ACHN (cell line): ENCODE measurements at places on chromosomes 5 and 9.
A peak's percentile ranks its signal among the peaks of the same experiment; 100 is the strongest.

DNA sequence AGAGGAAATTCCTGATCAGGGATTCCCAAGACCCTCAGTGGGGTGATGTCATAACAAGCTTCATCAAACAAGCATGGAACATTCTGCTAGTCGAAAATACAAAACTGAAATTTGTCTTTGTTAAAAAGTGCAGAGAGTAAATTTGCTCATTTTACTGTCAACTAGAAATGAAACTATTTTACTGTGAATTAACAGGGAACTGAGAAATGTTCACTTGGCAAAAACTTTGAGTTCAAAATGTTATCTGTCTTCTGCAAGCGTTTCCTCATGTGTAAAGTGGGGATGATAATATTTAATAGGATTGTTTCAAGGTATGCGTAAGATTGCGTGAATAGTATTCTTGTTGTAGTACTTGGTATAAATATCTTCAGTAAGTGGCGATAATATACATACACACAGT, 45.4 kb downstream of the ALDH1A1 start:
- DNase-seq, result no peak

DNA sequence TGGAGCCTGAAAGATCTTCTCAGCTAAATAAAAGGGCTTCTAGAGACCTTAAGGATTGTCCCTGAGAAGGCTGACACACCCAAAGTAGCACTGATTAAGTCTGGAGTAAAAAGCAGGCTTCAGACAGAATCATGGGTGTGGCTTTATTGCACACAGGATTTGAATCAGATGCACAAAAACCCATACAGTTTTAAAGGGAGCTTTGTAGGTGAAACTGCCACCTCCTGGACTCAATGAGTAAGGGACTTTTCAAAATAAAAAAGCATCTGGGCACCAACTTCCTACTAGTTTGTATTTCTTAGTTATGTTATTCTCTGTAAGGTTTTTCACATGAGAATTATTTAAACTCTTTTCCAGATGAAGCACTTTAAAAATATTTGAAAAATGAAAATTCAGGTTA, 129.4 kb downstream of the EDIL3 start:
- peak; percentile 41 for DNase-seq

GRCh38 chr5:99765011-99765410, 770.2 kb upstream of the FAM174A start:
- no peak for DNase-seq

- no peak for DNase-seq
Measured at GRCh38 chr5:17255471-17256021, 38.1 kb downstream of the BASP1 start.

GRCh38 chr9:76200315-76200714, 193.9 kb downstream of the RFK start:
- no peak for DNase-seq

GRCh38 chr5:34040472-34040871, 2.5 kb downstream of the C1QTNF3 start:
- DNase-seq, result no peak

- DNase-seq, result no peak
Measured at GRCh38 chr5:148467958-148468357, 84.2 kb downstream of the FBXO38 start.
